ENCODE measurements at places on chromosomes 1 and 21.
A peak's percentile ranks its signal among the peaks of the same experiment; 100 is the strongest.

GRCh38 chr1:218537122-218537913 lies 192.2 kb downstream of the TGFB2 start:
- no peak for DNase-seq

DNA sequence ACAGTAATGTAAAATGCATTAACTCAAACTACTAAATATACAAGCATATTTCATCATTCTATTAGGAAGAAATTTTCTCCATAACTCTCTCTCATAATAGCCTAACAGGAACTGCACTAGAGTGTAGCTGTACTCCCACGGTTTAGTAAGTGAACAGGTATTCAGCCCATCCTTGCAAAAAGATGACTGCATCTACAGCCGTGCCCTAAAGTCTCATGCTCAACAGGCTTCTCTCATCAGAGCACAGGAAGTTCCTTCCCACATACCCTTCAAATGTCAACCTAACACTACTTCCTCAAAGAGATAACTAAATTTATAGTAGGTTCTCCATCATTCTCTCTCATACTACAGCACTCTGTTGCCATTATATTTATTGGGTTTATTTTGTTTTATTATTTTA lies 251.6 kb downstream of the AKT3 start:
- no peak for DNase-seq

DNA sequence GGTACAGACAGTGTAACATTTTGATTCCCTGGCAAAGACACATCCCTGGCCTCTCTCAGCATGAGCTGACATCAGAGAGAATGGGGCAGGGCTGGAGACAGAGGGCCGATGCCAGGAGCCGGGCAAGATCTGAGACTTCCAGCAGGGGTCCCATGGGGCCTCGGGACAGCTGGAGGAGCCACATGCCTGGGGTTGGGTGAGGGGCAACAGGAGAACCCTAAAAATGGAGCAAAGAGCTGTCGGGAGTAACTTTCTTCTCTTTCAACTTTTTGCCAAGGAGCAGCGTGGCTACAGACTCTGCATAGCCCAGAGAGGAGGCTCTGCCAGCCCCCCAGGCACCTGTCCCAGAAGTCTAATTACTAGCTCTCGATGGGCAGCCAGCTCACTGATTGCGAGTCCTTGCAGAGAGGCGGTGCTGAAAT lies 130.8 kb downstream of the LACTBL1 start:
- no peak for DNase-seq

GRCh38 chr1:232143315-232143886 lies 486.5 kb downstream of the SIPA1L2 start:
- no peak for DNase-seq

DNA sequence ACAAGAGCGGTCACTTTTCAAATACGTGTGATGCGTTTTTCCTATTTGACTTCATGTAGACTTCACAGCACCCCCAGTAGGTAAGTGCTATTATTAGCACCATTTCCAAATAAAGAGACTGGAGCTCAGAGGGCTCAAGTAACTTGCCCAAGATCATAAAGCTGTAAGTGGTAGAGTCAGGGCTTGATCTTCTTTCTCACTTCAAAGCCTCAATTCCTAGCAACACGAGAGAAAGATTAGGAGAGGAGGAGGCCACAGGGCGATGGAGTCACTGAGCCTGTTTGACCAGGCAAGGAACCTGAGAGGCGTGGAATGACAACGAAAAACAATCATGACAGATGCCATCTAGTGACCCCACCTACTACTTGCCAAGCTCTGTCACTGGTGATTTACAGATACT lies 181.0 kb downstream of the FOXD2 start:
- no peak for DNase-seq

DNA sequence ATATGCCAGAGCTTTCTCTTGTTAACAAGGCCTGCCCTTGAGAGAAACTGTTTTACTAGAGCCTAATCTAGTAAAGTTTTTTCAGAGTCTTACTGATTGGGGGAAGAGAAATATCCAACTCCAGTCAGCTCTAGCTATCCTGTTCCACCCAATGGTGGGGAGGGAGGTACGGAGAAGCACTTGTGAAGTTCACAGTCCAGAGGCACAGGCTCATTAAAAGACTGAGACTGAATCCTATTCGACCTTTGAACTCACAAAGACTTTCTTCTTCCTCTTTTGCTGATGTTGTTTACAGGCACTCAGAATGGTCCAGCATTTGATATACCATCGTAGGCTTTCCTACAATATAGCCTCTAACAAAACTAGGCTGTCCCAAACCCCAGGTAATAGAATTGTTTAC lies 15.5 kb upstream of the SFT2D2 start:
- no peak for DNase-seq

GRCh38 chr1:100931716-100932115 lies 35.8 kb downstream of the SLC30A7 start:
- DNase-seq, result no peak

GRCh38 chr21:34939673-34940331 lies 109.3 kb downstream of the RUNX1 start:
- DNase-seq, result no peak

GRCh38 chr1:153429266-153430165 lies 13.2 kb downstream of the S100A7A start:
- DNase-seq, result no peak

DNA sequence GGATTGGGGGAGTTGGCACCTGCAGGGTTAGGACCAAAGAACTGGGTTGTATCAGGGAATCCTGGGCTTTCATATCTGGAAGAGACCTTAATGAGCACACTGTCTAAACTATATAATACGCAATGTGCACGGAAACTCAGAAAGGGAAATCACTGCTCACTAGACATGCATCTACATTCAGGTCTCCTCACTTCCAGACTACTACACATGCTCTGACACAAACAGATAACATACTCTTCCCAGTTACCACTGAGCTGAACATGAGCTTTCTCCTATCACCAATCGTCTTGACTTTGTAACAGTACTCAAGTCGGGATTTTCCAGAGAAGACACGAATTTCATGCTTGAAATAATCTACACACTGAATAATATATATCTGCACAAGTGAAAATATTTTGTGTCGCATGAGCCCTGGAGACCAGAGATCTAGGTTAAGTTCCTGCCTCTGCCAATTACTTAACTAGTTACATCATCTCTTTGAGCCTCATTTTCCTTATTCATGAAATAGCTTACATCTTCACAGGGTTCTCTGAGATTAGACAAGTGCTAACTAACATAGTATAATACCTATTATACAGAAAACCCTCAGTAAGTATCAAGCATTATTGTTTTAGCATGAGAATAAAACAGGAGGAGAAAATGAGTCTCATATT lies 101.1 kb downstream of the JAK1 start:
- DNase-seq, result no peak

GRCh38 chr1:111804776-111805175 lies 49.1 kb downstream of the DDX20 start:
- no peak for DNase-seq

- DNase-seq, result no peak
Observed at GRCh38 chr21:46146856-46147255, 8.5 kb downstream of the FTCD start.

DNA sequence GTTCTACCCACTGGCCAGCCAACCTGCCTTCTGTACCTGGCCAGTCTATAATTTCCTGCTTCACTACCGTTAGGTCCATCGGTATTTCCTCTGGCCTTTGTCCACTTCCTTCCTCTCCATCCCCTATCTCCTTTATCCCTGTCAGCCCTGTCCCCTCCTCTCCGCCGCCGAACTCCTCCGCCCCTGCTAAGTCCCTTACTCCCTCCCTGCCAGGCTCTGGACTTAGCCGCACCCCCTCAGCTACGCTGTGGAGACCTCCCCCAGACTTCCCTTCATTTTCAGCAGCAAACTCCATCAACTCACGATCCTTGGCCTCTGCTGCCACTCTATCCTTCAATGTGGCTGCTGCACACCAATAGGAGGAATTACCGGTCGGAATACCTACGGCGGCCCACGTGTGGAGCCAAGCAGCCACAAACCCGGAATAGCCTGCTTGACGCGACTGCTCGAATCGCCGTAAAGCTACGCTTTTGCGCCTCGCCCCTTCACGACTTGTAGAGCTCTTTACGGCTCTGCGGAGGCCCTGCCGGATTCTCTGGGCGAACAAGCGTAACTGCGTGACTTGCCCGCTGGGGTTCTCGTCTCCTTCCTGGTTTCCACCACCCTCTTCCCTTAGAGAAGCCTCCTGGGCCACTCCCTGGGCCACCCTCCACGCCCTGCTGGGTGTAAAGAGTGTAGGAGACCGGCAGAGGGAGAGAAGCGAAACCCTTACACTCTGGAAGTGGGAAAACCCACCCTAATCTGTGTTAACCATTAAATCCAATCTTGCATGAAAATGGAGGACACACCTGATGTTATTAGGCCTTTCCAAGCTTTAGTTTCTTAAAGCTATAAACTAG lies at the start of gene ZNHIT6:
Gene ZNHIT6, minus strand, starts transcription at position 444 of the 839 bp plus-strand sequence. Its CDS starts 149 bp downstream, at position 295.
- peak; percentile 92 for DNase-seq

DNA sequence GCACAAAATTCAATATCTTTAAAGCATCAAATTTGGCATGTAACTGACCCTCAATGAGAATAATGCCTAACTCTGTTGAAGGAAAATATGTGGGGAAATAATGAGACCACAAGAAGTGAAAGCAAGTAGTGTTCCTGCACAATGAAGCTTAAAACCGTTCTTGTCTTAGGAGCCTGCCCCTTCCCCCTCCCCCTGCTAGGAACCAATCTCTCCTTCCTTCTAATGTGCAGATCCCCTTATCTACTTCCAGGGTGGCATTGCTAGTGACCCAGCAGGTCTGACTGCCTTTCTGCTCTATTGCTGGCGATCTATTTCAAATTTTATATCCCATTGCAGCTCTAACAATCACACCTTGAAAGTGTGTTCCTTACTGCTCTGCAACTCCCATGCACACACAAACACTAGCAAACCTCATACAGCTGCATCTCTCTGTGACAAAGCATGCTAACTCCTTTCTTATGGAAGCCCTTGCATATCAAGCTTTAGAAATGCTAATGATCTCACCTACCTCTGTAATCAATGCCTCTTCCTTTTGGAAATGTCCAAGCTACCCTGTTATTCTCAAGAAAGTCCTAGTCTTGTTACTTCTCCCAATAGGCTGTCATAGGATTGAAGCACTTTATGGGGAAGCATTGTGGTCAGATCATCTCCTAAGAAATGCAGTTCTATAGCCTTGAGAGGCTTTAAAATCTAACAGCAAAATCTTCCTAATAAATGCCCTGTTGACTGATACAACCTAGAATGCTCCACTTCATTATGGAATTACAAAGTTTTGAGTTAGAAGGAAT lies 26.5 kb downstream of the BCL9 start:
- DNase-seq, result no peak

DNA sequence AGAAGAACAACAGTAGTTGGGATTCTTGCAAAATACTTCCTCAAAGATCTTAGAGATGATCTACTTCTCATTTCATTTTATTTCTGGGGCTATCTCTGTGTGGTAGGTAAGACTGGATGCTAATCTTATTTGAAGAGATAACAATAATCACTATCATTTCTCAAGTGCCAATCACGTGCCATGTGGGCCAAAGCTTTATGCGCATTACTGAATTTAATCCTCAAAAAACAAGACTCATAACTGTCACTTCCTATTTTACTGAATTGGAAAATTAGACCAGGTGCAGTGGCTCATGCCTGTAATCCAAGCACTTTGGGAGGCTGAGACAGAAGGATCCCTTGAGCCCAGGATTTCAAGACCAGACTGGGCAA lies 121.7 kb downstream of the KCNN3 start:
- no peak for DNase-seq

GRCh38 chr1:12565966-12566352 lies 52.1 kb downstream of the DHRS3 start:
- DNase-seq, result no peak

GRCh38 chr1:103788377-103788776 lies 38.7 kb downstream of the AMY1C start:
- DNase-seq, result no peak

DNA sequence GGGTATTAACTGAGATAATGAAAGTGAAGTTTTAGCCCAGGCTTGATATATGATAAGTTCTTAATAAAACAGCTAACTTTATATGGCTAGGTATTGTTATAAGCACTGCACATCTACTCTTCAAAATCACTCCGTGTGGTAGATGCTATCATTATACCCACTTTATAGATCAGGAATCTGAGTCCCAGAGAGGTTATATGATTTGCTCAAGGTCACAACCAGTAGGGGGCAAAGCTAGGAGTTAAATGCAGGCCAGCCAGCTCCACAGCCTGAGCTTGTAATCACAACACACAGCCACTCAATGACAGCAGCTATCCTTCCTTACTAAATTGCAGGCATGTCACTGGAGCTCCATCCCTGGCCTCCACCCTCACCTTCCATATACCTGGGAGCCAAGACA lies 115.8 kb downstream of the CAPN8 start:
- DNase-seq, result no peak

DNA sequence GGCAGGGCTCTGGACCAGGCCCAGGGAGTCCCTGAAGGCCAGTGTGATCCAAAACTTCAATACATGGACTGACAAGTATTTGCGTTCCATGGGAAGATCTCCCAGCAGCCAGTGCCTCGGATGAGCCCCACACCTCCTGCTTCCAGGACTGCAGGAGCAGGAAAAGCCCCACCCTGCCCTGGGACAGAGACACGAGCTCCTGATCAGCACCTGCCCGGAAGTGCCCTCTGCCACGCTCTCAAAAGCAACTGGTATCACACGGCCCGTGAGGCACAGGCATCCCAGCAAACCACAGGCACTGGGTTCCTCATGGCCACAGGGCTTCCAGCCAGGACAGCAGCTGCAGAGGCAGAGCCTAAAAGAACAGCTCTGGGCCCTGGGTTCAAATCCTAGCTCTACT lies 48.6 kb downstream of the ACOT7 start:
- no peak for DNase-seq

- DNase-seq, result no peak
Observed at GRCh38 chr1:218953386-218953785, 220.3 kb upstream of the LYPLAL1 start.

DNA sequence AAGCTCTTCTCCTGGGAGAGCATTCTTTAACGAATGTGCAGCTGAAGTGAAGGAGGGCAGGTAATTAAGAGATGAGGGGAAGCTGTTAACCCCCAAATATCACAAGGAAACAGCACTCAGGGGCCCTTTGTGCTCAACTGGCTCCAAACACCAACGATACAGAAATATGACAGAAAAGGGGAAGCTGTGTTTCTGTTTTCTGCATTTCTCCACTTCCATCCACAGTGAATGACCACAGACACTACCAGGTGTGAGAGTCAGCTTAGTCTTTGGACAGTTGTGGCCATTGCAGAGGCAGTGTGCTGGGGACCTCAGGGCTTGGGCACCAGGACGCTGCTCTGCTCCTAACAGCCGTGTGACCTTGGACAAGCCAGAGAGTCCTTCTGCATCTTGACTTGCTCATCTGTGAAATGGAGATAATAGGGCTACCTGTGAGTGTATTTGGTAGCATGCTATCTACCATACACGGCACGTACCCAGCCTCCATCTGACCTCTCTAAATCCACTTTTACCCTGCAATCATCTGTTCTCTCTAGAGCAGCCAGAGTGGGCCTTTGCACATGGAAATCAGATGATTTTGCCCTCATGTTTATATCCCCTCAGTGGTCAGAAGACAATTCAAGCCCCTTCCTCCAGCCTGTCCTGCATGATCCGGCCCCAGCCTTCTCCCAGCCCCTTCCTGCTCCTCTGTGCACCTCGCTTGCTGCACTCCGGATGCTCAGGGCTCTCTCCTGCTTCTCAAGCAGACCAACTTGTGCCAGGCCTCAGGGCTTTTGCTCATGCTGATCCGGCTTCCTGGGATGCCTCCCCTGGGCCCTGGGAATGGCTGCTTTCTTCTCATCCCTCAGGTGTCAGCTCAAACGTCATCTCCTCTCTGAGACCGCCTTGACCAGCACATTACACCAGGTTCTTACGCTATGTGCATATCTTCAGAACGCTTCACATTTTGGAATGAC lies 4.7 kb upstream of the TINAGL1 start:
- no peak for DNase-seq
